ENCODE measurements at places on chromosomes 5 and 9.

DNA sequence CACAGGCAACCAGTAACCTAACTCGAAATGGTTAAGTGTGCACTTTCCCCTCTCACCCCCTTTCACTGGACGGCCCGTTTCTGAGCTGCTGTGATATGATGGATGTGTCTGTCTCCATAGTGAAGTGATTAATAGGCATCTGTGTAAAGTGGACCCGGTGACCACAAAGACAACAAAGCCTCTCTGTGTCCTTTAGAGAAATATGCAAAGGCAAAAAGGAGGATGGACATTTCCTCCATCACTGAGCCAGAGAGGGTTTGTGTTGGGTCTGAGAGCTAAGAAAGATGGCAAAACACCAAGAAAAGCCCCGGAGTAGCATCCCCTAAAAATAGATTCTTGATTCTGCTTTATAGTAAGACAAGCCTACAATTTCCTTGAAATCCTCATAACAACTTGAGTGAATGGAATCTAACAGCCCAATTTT, 120.6 kb downstream of the SEMA6A start:
- no peak for DNase-seq

DNA sequence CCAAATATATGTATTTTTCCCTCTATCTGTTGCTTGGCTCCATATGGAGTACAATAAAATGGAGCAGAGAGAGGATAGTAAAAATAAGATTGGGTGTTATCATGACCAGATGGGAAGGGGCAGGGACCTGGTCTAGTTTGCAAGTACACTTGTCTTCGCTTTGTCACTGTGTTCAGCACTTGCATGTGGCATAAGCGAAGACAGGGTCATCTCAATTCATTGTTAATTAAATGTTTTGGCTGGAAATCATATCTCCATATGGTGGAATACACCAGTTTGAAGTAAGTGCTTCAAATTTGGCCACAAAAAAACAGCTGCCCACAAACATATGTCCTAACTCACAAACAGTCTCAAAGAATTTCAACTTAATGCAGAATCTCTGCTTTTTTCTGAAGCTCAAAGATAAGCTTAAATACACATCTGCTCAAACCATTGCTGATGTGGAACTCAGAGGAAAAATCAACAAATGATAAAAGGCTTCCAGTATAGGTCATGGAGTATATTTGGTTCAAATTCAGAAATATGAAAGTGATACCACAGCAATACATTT, 865.4 kb downstream of the TLE4 start:
- DNase-seq: no peak

GRCh38 chr9:12794101-12794799, 19.4 kb downstream of the LURAP1L start:
- no peak for DNase-seq

DNA sequence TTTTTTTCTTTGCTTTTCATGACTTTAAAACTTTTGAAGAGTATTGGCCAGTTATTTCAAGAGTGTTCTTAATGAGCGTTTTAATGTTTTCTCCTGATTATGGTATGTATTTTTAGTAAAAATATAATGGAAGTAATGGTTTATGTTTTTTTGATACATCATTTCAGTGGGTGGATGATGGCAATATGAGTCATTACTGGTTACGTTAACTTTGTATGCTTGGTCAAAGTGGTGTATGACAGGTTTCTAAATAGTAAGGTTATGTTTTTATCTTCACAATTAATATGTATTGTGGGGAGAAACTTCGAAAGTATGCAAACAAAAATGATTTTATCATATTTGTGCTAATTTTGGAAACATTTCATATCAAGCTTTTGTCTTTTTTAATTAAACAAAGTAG, 176.7 kb upstream of the PRDM9 start:
- no peak for DNase-seq

DNA sequence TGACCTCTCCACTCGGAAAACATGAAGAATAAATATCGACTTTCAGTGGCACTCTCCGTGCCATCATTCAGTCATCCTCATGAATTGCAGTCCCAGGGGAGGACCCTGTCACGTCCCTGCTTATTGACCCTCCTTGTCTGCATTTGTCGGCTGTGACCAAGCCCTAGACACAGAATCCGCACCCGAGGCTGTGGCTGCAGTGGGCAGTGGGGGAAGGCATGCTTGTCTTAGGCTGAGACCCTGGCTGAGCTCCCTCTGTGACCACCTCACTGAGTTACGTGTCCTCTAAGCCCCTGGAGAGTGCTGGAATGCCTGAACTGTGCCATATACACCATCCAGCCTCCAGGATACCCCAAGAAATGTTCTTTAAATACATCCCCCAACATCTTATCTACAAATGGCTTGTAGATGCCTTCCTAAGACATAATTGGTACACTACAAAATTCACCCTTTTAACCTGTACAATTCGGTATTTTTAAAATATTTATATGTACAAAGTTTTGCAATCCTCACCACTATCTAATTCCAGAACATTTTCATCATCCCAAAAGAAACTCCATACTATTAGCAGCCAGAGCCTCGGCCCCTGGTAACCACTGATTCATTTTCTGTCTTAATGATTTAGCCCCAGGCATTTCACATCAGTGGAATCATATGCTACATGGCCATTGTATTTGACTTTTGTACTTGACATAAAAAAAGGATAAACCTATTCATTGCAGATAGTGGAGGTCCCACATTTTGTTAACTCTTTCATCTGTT, 80.8 kb upstream of the ICE1 start:
- no peak for DNase-seq

DNA sequence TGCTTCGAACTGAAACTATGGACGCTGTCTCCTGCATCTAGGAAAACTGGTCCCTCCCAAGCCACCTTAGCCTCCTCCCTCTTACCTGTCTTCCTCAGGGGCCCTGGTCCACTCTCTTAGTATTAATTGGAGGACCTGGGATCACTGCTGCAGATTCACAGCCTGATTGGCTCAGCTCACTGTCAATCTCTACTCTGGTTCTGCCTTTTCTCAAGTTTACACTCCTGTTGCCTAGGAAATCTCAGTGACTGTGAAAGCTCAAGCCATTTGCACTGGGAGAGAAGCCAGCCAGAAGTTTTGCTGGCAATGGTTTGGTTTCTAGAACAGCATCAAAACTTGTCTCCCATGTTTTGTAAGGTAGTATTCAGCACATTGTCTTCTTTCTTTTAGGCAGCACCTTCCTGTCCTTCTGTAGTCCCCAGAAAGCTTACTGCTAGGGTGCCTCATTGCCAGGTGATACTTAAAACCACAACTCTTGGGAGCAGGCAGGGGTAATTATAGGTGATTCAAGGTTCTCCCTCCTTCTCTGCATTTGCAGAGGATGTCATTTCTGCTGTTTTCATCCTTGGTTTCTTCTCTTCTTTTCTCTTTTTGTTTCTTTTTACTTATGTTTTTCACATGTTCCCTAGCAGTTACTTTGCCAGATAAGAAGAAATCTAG, at the start of gene CAPSL:
CAPSL (minus strand) TSS at position 55 of the 660 bp plus-strand sequence. CDS start 17,502 bp downstream, outside the sequence.
- DNase-seq: peak; percentile 46

DNA sequence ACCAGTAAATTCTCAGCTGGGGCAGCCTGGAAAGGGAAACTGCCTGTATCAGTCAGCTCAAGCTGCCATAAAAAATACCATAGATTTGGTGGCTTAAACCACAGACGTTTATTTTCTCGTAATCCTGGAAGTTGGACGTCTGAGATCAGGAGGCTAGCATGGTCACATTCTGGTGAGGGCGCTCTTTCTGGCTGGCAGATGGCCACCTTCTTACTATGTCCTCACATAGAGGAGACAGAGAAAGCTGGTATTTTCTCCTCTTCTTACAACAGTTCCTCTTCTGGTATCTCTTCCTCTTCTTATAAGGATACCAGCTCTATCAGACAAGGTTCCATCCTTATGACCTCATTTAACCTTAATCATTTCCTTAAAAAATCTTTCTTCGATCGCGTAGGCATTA, 50.5 kb upstream of the RFX3 start:
- DNase-seq: peak; percentile 91

- DNase-seq: no peak
These were observed 768.5 kb upstream of the ACO1 start for GRCh38 chr9:31615966-31616365.

DNA sequence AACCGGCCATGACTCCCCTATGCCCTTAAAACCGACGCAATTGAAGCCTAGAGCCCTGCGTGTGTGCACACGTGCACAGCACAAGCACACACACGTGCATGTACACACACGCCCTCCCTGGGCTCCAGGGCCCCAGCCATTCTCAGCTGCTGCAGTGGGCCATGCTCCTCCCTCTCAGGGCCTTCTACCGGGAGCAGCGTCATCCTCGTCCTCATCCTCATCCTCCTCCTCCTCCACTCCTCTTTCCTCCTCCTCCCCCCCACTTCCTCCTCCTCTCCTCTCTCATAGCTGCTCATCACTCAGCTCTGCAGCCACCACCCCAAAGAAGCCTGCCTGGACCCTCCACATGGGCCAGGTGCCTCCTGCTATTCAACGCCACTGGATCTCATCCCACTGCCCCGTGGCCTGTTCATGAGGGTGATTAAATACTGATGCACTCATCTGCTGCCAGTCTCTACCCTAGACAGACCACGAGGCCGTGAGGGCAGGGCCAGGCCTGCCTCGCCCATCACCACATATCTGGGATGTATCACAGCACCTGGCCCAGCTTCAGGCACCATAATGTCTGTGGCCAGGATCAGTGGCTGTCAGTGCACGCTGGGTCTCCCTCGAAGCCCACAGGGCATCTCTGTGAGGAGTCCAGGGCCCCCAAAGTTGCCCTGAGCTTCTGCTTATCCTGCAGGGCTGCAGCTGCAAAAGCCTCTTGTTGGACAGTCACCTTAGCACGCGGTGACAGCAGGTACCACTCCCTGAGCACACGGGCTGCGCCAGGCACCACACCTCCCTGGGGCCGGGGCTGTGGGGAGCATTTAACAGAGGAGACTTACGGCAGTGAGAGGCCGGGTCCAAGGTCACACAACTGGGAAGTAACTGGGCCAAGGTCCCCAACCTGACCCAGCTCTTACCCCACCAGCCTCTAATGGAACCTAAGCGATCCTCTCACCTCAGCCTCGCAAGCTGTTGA, 9.8 kb downstream of the FAM78A start:
- peak; percentile 49 for DNase-seq

GRCh38 chr9:96135076-96135752, 166.8 kb downstream of the HSD17B3 start:
- DNase-seq: no peak

GRCh38 chr9:21782205-21782604, 20.2 kb upstream of the MTAP start:
- no peak for DNase-seq

- DNase-seq: no peak
These were observed 1180.4 kb downstream of the CDH9 start for GRCh38 chr5:25858019-25858418.

DNA sequence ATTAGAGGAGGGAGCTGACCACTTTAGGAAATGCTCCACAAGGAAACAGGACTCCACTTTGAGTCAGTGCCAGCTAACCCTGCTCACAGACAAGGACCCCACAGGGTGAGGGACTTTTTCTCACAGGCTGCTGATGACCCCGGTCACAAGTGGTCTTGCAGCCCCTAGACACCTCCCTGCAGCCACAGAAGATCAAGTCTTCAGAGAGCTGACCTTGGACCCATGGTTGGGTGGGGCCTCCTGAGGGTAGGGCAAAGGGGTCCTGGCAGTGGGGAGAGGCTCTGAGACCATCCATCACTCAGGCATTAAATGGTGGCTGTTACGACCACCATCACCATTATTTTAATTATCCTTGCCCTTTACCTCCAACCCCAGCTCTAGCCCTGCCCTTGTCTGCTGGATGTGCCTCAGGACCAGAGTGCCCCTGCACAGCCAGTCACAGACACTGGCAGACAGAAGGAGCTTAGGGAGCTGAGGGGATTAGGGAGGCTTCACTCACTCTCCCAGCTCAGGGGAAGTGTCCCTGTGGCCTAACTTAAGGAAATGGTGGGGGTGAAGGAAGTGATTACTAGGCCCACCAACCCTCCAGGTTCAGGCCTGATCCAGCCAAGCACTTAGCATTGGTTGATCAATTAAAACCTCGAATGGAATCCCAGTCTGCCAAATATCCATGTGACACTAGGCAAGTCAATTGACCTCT, 1.6 kb downstream of the ACSL6 start:
- no peak for DNase-seq

DNA sequence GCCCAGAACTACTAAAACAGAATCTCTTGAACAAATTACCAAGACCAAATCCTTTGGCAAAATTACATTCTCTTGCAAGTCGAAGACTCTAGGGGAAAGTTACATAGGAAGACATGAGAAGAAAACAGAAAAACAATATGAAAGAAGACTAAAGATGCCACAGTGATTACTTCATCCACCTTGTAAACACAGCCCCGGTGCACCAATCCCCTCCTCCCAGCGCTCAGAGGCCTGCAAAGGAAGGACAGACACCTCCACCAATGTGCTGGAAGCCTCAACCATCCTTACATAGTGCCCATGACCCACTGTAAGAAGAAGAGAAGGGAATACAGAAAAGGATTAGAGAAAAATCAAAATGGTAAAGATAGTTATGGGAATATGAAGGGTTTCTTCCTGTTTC, 218.5 kb downstream of the SPOCK1 start:
- DNase-seq: no peak

- peak; percentile 29 for DNase-seq
These were observed 621 bp downstream of the AK6 start for GRCh38 chr5:69368458-69369339.

DNA sequence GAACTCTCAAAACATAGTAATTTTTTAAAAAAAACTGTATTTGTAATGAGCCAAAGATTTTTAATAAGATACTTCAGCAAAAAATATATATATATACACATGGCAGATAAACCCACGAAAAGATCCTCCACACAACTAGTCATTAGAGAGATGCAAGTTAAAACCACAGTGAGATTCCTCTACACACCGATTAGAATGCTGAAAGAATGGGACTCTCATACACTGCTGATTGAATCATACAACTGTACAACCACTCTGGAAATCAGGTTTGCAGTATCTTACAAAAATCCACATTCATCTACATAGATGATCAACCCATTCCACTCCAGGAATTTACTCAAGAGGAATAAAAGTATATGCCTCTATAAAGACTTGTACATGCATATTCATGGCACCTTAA, 43.7 kb downstream of the RASEF start:
- DNase-seq: no peak

DNA sequence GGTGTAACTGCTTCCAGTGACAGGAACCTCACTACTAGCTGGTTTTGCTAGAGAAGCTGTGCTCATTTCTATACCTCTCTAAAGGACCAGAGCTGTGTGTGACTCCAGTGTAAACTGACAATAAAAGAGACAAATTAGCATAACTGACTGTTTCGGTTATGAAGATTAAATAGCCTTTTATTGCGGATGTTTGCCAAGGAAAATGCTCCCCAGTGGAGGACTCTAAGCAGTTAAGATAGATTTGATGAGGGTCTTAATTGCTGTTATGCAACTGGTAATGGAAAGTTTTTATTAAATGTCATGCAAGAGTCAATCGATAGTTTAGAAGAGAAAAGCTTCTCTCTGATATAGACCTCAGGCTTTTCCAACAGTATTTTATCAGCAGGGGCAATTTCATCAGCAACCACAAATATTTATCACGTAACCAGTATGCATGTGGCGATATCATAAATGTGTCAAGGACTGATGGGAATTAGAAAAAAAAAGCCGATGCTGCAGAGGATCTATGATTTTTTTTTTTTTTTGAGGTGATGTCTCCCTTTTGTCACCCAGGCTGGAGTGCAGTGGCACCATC, 275.2 kb upstream of the DMAC1 start:
- no peak for DNase-seq

GRCh38 chr9:35464141-35465025, 25.5 kb upstream of the RUSC2 start:
- DNase-seq: peak; percentile 51

GRCh38 chr5:23579566-23579965, 72.2 kb downstream of the PRDM9 start:
- DNase-seq: no peak

GRCh38 chr9:137045294-137046087, 486 bp downstream of the NPDC1 start:
- DNase-seq: no peak

Measured in suppressor macrophage (primary cell).